ENCODE measurements at places on chromosomes 2 and 18.

GRCh38 chr2:23693606-23693951, 233.3 kb downstream of the ATAD2B start:
- H3K4me3 ChIP-seq = no peak overlapping the region
- no peak overlapping the region for H3K27ac ChIP-seq
- H3K27me3 ChIP-seq = no peaks in the 10 kb centered on the region
- DNase-seq = peak; percentile 40

GRCh38 chr18:13252686-13253410, 34.3 kb downstream of the LDLRAD4 start:
- H3K4me3 ChIP-seq = no peak overlapping the region
- DNase-seq = no peak
- no peak overlapping the region for H3K27ac ChIP-seq
- H3K36me3 ChIP-seq = no peaks in the 10 kb centered on the region

- no peaks in the 10 kb centered on the region for H3K27me3 ChIP-seq
- no peaks in the 10 kb centered on the region for H3K4me1 ChIP-seq
- no peak overlapping the region for H3K4me3 ChIP-seq
- H3K36me3 ChIP-seq = no peaks in the 10 kb centered on the region
- DNase-seq = no peak
These were observed 108.2 kb upstream of the RAB12 start for GRCh38 chr18:8501044-8501443.

- no peak for DNase-seq
- no peak overlapping the region for H3K27ac ChIP-seq
- H3K4me1 ChIP-seq = no peaks in the 10 kb centered on the region
- no peaks in the 10 kb centered on the region for H3K27me3 ChIP-seq
- no peaks in the 10 kb centered on the region for H3K36me3 ChIP-seq
These were observed 21.4 kb upstream of the PTPRM start for GRCh38 chr18:7545734-7546133.

GRCh38 chr18:51340332-51340731, 142.9 kb upstream of the MEX3C start:
- H3K27me3 ChIP-seq = no peaks in the 10 kb centered on the region
- no peak overlapping the region for H3K4me3 ChIP-seq
- H3K36me3 ChIP-seq = no peaks in the 10 kb centered on the region
- H3K27ac ChIP-seq = no peak overlapping the region

DNA sequence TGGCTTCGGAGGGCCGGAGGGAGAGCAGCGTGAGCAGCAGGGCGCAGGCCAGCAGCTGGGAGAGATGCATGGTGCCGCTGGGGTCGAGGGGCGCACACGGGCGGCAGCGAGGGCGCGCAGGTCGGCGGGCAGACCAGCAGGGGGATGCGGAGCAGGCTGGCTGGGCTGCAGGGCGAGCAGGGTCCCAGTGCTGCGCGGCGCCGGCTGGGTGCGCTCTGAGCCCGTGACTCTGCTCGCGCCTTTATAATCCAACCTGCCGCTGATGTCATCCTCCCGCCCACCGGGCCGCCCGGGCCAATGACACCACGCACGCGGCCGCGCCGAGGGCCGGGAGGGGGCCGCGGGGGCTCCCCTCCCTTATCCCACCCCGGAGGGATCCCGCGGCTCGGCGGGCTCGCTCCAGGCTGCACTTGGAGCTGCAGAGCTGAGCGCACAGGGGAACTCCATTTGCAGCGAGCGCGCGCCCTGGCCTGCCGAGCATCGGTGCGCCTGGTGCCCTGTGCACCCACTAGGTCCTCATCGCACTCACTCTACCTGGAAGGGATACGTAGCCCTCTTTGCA, at the start of gene NPPC:
TSS of gene NPPC (minus strand) at position 217 of the 562 bp plus-strand sequence. CDS start at position 70, 147 bp downstream.
- H3K27ac ChIP-seq = no peak within 1 kb of the TSS
- peak within 1 kb of the TSS; percentile 48 for H3K4me3 ChIP-seq
- peaks cover 14% of the 10 kb centered on the region for H3K4me1 ChIP-seq
- no peaks in the 10 kb centered on the region for H3K36me3 ChIP-seq
- H3K27me3 ChIP-seq = peaks cover 19% of the 10 kb centered on the region
- peak; percentile 62 for DNase-seq

DNA sequence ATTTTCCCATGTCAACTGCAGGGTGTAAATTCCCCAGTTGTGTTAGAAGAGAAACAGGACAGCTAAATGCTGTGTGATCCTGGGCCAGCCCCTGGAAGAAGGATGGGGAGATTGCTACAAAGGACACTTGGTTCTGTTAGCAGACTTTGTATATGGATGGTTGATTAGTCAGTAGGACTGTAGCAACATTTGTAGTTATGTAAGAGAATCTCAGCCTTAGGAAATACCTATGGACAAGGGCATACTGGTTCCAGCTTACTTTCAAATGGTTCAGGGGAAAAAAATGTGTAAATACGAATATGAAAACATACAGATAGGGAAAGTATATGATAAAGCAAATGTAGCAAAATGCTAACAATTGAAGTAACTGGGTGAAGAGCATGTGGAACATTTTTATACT, 47.6 kb downstream of the GNAL start:
- DNase-seq = no peak
- no peak overlapping the region for H3K27ac ChIP-seq
- H3K27me3 ChIP-seq = no peaks in the 10 kb centered on the region
- H3K36me3 ChIP-seq = no peaks in the 10 kb centered on the region
